ENCODE measurements at places on chromosomes 1 and 21.

DNA sequence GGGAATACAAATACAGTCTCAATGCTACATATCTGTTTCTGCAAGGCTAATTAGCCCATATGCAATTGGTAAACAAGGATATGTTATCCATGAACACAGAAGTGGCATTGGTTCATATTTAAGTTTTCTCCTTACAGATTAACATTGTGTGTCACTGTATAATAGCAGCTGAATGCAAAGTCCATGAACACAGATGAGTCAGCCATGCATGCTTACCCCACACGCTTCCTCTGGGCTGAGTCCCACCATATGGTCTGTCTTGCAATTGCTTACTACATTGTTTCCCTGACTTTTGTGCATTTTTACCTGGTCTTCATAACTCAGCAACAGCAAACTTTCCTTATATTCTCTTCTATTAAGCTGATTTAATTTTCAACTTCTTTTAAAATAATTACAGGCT, 41.5 kb upstream of the TSNAX start:
- DNase-seq, result no peak

GRCh38 chr21:32332463-32332951, 33.9 kb downstream of the MRAP start:
- DNase-seq, result no peak

- DNase-seq, result no peak
Observed at GRCh38 chr1:160127865-160128523, 12.4 kb downstream of the ATP1A2 start.

DNA sequence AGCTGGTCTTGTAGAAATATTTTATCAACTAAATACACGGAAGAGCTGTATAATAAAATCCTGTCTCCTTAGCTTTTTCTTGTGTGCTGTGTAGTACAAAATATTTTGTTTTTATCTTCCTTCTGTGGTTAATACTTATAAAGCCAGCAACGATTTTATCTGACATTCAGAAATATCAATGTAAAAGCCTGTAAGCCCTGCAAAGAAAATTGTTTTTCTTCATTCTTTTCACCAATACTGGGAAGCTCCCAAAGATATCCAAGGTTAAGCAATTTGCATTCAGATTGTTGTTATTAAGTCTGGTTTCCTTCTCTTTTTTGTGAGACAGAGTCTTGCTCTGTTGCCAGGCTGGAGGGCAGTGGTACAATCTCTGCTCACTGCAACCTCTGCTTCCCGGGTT, 38.0 kb upstream of the KIF26B start:
- DNase-seq, result no peak

- no peak for DNase-seq
Observed at GRCh38 chr1:44947774-44948311, 38.6 kb downstream of the EIF2B3 start.

DNA sequence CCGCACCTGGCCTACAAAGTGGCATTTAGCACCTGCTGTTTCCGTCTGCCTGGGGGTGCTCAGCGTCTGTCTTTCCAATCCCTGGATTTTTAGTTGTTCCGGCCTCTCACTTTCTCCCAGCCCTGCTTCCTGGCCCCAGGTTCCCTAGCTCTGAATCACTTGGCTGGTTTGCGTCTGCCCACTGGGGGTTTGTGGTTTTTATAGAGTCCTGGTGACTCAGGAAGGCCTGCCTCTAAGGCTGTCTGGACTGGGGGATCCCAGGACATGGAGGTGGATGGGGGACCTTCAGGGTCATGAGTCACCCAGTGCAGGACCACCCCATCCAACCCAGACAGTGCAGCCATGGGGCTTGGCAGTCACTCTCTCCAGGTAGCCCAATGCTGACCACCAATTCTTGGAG, 53.5 kb downstream of the MRPL37 start:
- no peak for DNase-seq

GRCh38 chr1:226798427-226799411, 59.6 kb upstream of the ITPKB start:
- DNase-seq, result peak; percentile 40

DNA sequence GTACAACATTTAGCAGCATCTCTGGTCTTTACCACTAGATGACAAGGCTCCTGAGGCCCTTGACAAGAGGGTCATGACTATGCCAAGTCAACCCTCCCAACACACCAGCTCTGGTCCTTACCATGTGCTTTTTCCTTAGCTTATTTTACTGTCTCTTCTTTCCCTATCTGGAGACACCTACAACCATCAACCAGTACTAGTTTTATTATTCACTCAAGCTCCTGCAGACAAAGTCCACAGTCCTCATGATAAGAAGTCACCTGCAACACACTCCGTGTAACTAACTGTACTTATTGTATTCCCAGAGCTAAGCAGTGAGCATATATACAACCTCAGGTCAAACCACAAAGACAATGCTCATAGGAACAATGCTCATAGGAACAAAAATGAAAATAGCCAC, 15.3 kb downstream of the PABPC4 start:
- DNase-seq, result no peak

DNA sequence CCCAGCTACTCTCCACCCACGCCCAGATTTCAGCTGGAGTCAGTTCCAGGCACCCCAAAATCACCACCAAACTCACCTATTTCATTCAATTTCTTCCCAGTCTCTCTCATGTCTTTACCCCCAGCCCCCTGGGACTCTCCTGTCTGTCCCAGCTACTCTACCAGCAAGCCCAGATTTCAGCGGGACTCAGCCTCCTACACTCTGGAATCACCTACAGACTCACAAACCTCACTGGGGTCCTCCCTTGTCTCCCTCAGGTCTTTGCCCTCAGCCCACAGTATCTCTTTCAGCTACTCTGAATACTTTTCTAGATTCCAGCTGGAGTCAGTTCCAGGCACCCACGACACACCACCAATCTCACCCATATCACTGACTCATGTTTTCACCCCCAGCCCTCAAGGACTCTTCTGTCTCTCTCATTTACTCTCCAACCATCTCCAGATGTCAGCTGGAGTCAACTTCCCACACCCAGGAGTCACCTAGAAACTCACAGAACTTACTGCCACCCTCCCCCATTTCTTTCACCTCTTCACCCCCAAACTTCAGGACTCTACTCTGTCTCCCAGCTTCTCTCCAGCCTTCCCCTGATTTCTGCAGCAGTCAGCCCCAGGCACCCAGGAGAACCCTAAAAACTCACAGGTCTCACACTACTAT, 1529.3 kb upstream of the TPTE start:
- DNase-seq, result no peak

DNA sequence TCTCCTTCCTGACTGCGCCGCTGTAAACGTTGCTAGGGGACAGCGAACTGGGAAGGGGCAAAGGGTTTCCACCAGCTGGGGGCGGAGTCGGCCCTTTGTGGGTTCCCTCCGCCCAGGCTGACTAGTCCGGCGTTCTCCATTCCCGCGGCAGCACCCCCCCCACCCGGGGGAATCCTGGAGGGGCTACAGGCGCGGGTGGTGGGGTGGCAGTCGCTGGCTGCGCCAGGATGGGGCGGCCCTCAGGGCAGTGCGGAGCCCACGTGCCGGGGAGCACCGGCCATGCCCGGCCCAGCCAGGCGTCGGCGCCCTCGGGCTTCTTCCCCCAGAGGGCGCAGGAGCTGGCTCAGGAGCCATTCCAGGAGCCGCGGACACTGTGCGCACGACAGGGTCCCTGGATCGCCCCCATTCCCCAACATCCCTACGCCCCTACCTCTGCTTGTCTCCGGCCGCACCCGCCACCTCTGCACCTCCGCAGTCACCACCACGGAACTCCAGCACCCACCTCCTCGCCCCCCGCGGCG, 476 bp downstream of the BATF3 start:
- no peak for DNase-seq

DNA sequence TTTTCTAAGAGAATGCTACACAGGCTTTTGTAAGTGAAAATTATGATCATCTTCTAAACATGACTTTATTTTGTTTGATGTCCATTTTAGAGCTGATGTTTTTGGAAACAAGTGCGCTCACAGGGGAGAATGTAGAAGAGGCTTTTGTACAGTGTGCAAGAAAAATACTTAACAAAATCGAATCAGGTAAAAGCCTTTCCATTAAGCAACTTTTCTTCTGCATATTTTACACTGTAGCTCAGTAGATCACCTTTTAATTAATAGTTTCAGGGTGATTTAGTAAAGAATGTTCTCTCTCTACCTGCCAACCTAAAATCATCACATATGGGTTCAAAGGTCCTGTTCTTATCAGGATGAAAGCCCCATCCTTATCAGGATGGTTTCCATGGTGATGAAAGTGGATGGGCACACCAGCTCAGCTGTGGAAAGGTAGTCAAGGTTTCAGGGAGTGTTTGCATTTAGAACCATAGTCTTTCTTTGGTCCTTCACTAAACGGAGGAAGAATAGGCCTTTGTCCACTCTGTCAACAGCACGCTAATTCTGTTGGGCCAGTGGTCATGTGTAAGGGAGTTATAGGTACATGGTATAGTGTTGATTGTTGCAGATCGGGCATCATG, 28.1 kb downstream of the RAB4A start:
- DNase-seq, result no peak

- DNase-seq, result no peak
Observed at GRCh38 chr1:240128366-240128765, 36.7 kb downstream of the FMN2 start.

DNA sequence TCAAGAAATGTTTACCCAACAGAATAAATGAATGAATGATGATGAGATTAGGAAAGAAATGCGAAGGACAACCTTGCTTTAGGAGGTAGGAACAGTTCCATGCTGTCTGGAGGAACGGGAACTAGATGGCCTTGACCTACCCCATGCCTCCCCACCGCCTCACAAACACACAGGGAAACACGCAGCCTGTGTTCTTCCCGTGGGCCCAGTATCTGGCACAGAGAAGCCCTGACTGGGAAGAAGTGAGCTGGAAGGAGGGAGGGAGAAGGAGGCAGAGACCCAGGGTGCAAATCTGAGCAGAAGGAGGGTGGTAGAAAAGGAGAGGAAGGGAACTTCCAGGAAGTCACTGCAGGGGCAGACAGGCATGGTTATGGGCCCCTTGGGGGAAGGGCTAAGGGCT, 3.5 kb upstream of the ADORA1 start:
- DNase-seq, result no peak

- no peak for DNase-seq
Observed at GRCh38 chr21:36323032-36323431, 3.0 kb downstream of the MORC3 start.

GRCh38 chr1:43104027-43104763, 67.9 kb downstream of the EBNA1BP2 start:
- DNase-seq, result no peak

GRCh38 chr21:25635310-25635709, 3.7 kb upstream of the JAM2 start:
- no peak for DNase-seq

- no peak for DNase-seq
Observed at GRCh38 chr1:214550857-214551435, 456 bp downstream of the PTPN14 start.

- DNase-seq, result no peak
Observed at GRCh38 chr1:167854184-167854583, 59.8 kb downstream of the ADCY10 start.

- no peak for DNase-seq
Observed at GRCh38 chr21:34363733-34364132, at the start of gene KCNE2. Gene KCNE2, plus strand, starts transcription at chr21:34364006. Its CDS starts 6,473 bp downstream, at chr21:34370479.

DNA sequence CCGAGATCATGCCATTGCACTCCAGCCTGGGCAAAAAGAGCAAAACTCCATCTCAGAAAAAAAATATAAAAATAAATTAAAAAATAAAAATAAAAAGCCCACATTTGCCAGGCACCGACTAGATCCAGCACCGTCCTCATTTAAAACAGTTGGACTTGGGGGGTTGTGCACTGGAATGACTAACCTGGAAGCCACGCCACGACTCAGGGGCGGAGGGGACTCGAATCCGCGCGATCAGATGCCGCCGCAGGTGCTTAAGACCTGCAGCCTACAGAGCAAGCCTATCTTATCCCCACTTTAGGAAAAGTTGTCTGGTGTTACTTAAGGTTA, 38.5 kb downstream of the ZBTB8OS start:
- DNase-seq, result no peak

- no peak for DNase-seq
Observed at GRCh38 chr1:51445351-51446090, 73.5 kb downstream of the EPS15 start.

- DNase-seq, result peak; percentile 63
Observed at GRCh38 chr21:38355992-38356781, 99.4 kb downstream of the KCNJ15 start.

DNA sequence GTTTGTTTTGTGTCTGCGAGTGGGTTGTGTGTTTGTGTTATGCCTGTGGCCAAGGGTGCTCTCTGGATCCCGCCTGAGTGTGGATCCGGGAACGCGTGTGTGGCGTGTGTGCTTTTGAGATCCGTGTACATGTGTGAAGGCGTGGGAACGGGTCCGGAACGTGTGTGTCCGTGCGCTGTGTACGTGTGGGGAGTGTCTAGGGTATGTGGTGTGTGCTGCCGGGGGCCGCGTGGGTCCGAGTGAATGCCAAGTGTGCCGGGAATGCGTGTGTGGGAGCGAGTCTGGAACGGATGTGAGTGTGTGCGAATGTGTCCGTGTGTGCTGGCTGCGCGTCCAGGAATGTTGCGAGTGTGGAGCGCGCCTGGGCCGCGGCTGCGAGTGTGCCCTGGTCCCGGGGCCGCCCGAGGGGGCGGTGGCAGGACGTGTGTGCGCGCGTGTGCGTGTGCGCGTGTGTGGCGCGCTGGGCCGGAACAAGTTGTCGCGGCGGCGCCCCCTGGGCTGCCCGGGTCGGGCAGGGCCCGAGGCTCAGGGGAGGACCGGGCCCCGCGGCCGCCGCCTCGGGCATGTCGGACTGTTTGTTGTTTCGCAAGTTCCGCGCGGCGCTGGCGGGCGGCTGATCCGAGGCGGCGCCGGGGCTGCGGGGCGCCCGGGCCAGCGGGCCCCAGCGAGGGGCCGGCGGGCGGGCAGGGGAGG, 953 bp downstream of the PTPRU start:
- no peak for DNase-seq

DNA sequence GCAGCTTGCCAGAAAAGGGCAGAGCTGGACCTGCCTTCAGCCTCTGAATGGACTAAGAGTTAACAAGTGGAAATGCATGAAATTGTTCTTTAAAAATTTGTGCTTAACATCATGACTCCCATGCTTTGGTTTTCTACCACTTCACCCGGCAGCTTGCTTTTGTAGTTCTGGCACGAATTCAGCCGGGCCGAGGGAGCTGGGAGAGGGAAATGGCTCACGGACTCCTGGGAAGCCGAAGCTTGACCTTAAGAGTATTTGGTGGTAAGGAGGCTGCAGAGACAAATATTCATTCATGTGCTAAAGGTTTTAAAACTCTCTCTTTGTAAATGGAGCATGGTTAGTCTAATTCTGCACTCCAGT, 17.2 kb upstream of the GFI1 start:
- no peak for DNase-seq

- DNase-seq, result no peak
Observed at GRCh38 chr1:47210666-47211065, 20.8 kb upstream of the PDZK1IP1 start.

- no peak for DNase-seq
Observed at GRCh38 chr1:236685205-236685916, 938 bp upstream of the ACTN2 start.

- no peak for DNase-seq
Observed at GRCh38 chr1:39170731-39171667, 33.5 kb upstream of the MACF1 start.
